Progenitor cell of endocrine pancreas (in vitro differentiated cells): ENCODE measurements at places on chromosomes 3 and 15. TPM values are rescaled to one million over a fixed set of nuclear protein-coding genes. Genes with fewer than 3 reads are reported as not detected.

DNA sequence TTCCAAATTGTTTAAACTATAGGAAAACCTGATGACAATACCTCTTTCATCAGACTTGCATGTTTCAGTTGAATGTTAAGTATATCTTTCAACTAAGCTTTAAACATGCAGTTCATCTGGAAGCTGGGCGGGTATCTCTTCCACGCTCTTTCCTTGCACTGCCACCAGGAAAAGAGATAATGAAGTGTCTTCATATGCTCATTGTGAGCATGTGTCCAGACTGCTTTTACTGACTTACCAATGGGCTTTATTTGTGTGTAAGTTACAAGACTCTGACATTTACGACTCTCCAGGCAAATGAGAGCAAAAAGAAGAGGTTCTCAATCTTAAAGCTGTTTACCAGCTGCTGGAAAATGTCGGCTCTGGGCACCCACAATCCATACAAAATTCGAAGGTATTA lies 52.8 kb downstream of the TMEM212 start:
- no peak for DNase-seq

DNA sequence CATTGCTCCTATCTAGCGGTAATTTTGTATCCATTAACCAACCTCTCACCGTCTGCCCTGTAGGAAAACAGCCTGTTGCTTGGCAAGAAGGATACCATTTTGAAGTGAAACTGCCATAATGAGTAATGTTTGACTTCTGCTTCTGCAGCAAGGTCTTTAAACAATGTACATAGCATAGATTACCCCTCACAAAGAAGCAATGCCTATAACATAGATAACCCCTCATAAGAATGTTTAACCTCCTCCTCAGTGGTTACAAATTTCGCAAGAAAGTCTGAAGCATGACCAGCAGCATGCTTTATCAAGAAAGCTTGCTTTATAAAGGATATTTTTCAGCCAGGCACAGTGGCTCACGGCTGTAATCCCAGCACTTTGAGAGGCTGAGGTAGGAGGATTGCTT lies 61.2 kb upstream of the MFGE8 start:
- DNase-seq, result no peak

DNA sequence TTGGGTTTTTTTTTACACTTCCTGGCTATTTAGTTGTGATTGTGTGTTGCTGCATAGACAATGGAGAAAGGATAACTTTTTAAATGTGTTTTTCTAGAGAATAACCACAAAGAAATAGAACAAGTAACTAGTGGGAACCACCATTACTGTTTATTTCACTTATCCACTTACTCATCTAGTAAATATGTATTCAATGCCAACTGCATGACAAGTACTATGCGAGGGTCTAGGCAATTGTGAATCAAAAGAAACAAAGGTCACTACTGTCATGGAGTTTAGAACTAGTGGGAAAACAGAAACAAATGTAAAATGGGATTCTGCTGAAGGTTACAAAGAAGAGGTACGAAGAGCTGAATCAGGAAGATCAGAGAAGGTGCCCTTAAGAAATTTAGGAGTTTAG lies 600.9 kb upstream of the ROBO2 start:
- DNase-seq, result no peak

GRCh38 chr3:152524198-152525140 lies 255.7 kb downstream of the MBNL1 start:
- no peak for DNase-seq

DNA sequence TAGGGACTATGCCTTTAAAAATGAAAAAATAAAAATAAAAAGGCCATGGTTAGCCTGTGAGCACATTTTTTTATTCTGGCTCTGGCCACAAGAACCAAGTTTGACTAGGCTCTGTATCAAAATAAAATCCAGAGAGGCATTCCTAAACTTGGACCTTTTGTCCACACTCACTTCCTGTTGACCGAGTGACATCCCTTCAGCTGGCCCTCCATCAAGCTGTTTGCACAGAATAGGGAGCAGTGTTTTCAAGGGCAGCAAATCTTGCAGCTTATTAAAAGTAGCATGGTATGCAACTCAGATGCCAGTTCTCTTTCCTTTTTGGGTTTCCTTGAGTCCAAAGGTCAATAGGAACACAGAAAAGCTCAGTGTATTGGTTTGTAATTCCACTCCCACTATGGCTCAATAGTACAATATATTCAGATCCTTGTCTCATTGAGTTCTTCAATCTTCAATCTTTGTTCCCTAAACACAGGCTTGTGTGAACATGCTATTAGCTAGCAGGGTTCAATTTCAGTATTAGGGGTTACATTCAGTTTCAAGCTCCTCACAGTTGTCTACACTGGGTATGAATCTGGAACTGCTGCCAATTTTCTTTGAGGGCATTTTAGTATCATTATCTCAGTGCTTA lies 244.5 kb downstream of the RBMS3 start:
- no peak for DNase-seq

- DNase-seq, result no peak
These were observed 286.4 kb downstream of the EPHB1 start for GRCh38 chr3:135081451-135081850.

- no peak for DNase-seq
These were observed 4.8 kb downstream of the HAPLN3 start for GRCh38 chr15:88890495-88890894.

- no peak for DNase-seq
These were observed 127.0 kb downstream of the TFDP2 start for GRCh38 chr3:142022381-142022780.

DNA sequence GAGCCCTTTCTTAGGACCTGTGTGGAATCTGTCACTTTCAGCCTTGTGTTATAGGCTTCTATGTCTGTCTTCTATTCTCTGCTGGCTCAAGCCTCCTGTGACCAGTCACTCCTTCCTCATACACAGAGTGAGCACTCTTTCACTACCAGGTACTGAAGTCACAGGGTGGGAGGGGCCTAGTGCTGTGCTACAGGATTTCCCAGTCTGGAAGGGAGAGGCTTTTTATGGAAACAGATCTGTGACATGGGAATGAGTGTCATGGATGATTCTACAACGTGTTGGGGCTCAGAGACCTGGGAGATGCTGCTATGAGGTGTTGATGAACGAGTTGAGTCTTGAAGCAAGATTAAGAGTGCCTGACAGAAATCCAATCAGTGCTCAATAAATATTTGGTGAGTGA lies 100.5 kb downstream of the PDCD6IP start:
- no peak for DNase-seq

DNA sequence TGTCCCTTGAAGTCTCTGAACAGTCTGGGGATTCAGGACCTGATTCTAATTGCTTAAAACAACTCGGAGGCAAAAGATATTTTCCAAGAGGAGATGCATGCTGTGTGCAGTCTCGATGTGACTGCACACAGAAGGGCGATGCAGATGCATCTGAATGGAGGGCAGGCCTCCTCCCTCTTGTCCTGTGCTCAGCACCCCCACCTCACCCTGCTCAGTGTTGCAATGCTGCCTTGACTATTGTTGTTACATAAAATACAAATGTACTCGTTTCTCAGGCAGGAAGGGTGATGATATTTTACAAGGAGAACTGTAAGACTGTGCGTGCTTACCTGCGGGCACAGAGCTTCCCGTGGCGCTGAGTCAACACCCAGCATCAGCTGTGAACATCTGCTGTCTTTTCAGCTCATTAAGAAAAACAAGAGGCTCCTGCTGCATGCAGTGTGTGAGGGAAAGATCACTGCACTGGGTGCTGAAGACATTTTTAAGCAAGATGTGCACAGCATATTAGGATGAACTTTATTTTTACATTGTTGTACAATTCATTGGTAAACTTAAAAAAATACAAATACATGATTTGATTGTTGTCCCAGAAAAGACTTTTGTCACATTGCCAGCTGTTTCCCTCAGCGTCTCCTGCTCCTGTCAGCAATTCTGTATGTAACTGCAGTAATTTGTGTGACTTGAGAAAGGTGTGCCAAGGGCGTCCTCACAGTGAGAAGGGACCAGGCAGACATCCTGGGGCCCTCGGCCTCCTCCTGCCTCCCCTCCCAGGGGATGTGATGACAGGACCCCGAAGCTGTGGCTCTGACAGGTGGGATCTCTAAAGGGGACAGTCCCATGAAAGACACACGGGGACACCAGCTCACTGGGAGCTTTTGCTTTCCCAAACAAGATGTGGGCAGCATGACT lies 56.3 kb upstream of the RPL32 start:
- no peak for DNase-seq

GRCh38 chr3:138620431-138620830 lies 11.9 kb downstream of the FAIM start:
- DNase-seq, result no peak

DNA sequence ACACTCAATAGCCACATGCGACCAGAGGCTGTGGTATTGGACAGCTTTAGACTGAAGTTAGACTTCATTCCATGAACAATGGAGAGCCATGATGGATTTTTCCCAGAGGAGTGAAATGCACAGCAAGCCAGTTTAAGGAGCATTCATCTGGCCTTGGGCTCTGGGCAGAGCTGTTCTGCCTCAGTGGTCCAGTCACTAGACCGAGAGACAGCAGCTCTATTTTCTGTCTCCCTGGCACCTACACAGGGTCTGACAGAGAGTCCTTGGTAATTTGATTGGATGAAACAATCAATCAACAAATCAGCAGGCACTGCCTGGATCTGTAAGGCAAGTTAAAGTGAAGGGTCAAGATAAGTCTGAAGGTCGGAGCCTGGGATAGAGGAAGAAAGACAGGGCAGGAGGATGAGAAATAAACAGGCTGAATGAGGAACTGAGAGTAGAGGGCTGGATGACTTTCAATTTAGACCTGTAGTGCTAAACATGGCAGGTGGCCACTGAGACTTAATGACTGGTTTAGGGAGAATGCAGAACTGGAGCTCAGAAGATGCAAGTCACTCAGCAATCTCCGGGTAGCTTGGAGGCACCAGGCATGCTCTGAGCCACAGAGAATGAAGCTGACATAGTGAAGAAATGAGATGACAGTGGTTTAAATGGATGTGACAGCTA lies 98.5 kb upstream of the SLC25A36 start:
- DNase-seq, result no peak

DNA sequence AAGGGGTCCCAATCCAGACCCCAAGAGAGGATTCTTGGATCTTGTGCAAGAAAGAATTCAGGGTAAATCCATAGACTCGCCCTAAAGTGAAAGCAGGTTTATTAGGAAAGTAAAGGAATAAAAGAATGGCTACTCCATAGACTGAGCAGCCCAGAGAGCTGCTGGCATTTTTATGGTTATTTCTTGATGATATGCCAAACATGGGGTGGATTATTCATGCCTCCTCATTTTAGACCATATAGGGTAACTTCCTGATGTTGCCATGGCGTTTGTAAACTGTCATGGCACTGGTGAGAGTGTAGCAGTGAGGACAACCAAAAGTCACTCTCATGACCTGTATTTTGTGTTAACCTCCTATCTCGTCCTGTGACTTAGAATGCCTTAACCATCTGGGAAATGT lies 142.2 kb downstream of the DOCK3 start:
- no peak for DNase-seq

DNA sequence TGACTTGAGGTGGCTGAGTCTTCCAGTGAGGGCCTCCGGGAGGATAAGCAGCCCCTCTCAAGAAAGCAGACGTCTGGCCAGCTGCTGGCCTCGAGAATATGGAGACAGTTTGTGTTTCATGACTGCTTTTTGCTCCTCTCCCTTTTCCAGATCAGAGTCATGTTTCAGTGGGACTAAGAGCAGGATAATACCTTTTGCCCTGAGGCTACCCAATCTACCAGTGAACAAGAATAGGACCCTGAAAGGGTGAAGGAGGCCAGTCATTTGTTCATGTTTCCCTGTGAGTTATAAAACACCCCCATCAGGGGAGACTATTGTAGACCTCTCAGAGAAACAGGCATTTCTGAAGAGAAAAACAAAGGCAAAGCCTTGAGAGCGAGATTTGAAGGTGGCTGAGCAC lies 137.4 kb downstream of the RYR3 start:
- DNase-seq, result no peak

DNA sequence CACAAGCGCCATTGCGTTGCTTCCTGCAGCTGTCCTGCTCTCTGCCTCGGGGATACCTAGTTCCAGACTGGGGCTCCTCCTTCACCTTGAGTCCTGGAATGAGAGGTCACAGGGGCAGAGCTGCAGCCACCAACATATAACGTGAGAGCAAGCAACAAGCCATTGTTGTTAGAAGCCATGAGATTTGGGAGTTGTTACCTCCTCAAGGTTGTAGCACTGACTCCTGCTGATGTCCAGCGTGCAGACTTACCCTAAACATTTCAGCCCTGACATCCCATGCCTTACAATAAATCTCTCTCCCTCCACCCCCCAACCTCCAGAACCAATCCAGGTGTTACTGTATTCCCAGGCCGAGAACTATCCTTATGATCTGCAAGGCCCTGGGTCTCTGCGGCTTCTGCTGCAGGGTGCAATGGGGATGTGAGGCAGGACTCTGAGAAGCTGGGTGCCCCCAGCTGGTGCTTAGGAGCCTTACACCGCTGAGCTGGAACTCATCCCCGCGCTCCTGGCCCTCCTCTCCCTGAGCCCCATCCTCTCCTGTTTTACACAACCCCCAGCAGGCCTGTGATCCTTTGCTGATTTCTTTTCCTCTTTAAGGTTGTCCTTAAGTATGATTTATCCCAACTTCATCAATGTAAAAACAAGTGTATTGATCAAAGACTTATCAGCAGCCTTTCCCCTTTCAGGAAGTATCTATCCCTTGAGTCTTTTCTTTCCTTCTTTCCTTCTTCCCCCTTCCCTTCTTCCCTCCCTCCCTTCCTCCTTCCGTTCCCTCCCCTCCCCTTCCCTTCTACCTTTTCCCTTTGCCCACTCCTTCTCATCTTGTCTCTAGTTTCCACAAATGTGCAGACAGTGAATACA lies 84.2 kb upstream of the ABHD2 start:
- no peak for DNase-seq

DNA sequence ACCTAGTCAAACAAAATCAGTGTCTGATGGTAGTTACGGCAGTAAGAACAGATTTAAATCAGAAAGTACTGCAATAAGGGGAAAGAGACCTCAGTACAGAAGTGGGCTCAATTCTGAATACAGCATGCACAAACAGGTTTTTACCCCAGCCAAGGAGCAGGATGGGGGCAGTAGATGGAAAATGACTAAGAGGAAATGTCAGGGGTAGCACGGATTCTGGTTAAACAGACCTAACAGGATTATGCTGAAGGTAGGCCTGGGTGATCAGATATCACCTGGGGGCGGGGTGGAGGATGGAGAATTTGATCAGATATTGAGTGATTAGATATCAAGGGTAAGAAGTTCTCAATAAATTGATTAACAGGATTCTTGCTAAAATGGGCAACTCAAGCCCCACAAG lies 19.0 kb downstream of the MESD start:
- DNase-seq, result no peak

The TMCO5A gene
- not detected in 2 replicates for total RNA-seq

The FSD2 gene
- total RNA-seq, result not detected in 2 replicates

The LTF gene
- 0.33 and 0.53 TPM in 2 replicates for total RNA-seq

The IRAK2 gene
- 0.36 and 0.40 TPM in 2 replicates for total RNA-seq

The CXCR6 gene
- total RNA-seq, result not detected in 2 replicates

The STAB1 gene
- total RNA-seq, result 0.27 and 0.46 TPM in 2 replicates

The PFN2 gene
- 233 and 246 TPM in 2 replicates for total RNA-seq

The ILDR1 gene
- total RNA-seq, result 5.0 and 5.4 TPM in 2 replicates

The PEX11A gene
- total RNA-seq, result 4.8 and 4.9 TPM in 2 replicates

The TF gene
- total RNA-seq, result 3.8 and 4.4 TPM in 2 replicates

The PKM gene
- 511 and 525 TPM in 2 replicates for total RNA-seq

The ARHGEF26 gene
- 10.0 and 10.8 TPM in 2 replicates for total RNA-seq

The P2RY13 gene
- not detected in 2 replicates for total RNA-seq
